ENCODE measurements at places on chromosomes 5 and 9.
A peak's percentile ranks its signal among the peaks of the same experiment; 100 is the strongest.

- DNase-seq = peak; percentile 84
Measured at GRCh38 chr5:135353952-135354721, 44.9 kb downstream of the MACROH2A1 start.

DNA sequence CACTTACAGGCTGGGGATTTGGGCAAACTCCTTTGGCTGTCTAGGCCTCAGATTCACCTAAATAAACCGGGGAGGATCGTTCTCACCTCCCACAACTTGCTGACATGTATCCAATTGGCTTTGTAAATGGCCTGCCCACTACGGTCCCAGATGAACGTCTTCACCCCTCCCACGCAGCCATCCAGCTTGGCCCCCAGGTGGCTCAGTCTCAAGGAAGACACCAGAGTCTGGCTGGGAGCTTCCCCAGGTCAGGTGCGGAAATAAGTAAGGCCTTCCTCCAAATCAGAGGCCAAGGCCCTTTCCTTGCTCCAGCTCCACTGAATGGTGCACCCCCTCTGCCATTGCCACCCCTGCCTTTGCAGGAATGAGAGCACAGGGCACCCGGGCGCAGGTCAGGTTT is 11.4 kb downstream of the CIZ1 start:
- no peak for DNase-seq

DNA sequence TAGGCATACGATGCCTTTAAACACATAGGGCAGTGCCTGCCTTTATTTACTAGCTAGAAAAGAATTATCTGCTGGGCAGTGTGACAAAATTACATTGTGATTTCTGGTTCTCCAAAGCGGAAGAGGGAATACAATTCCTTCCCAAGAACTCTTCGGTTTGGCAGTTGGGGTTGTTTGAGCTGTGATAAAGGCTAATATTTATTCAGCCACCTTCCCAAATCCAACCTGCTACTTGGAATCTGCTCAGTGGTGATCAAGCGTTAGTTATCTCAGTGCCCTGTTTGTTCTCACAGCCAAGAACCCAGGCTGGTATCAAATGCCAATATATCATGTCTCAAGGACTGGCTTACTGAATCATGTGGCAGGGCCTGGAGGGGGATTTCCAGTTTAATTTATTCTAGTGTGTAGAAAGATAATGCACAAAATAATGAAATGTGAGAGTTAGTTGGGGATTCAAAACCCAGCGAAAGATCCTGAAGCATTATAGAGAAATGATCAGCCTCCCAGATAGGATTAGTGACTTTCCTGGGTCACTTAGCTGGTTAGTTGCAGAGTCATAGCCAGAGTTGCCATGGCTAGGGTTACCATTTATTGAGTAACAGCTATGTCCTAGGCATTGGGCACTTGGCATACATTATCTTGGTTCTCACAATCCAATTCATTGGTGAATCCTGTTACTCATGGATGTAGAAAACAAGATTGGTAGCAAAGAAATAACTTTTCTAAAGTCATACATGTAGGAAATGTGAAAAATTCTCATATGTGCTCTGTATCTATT is 457.0 kb upstream of the KLF4 start:
- DNase-seq = no peak

DNA sequence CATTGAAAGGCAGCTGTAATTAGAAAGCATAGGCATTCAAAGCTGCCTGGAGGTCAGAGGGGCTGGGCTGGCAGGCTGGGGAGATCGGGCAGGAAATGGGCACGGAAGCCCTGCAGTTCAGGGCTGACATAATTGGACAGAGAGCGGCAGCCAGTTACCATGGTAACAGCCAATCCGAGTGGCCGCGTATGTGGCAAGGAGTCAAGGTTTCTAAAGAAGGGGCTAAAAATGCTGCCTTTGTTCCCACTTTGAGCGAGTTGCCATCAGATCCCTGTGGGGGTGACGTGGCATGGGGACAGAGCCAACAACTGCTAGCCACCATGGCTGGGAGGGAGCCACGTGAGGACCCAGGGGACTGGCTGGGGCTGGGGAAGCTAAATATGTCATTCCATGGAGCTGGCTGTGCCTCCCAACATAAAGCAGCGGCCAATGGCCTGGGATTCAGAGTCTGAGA is 44.7 kb upstream of the NDFIP1 start:
- DNase-seq = peak; percentile 24

- DNase-seq = no peak
Measured at GRCh38 chr5:178483620-178484019, 106.6 kb downstream of the COL23A1 start.

DNA sequence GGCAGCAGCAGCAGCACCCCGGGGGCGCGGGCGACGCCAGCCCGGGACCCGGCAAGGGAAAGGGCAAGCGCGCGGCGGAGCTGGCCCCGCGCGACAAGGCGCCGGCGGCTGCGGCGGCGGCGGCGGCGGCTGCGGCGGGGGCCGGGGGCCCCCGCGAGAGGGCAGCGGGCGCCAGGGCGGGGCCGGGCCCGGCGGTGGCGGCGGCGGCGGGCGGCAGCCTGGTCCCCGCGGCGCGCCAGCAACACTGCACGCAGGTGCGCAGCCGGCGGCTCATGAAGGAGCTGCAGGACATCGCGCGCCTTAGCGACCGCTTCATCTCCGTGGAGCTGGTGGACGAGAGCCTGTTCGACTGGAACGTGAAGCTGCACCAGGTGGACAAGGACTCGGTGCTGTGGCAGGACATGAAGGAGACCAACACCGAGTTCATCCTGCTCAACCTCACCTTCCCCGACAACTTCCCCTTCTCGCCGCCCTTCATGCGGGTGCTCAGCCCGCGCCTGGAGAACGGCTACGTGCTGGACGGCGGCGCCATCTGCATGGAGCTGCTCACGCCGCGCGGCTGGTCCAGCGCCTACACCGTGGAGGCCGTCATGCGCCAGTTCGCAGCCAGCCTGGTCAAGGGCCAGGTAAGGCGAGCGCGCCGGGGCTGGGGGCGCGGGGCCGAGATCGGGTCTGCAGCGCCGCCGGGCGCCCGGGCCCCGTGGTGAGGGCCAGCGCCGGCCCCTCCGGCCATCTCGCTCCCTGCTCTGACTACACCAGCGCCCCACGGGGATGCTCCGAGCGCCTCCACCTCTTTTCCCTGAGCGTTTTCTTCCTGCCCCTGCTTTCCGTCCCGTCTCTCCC is at the start of gene UBE2QL1:
Gene UBE2QL1, plus strand, starts transcription at position 238 of the 843 bp plus-strand sequence. Its CDS starts 35 bp downstream, at position 273.
- no peak for DNase-seq
